Neuronal stem cell (in vitro differentiated cells): ENCODE measurements at places on chromosomes 3 and 15.

DNA sequence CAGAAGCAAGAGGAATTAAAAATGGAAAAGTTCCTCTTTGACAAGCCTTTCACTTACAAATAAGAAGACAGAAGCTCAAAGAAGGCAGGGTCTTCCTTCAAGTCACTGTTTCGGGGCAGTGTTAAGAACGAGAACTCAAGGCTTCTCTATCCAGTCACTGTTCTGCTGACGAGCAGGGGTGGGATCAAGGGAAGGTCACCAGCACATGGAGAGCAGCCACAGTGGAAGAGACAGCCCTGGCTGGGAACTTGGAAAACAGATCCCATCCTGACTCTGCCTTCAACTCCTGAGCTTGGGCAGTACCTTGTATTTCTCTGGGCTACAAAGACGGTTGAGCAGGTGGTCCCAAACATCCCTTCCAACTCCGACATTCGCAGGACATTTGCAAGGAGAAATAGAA is 111.5 kb upstream of the LPP start:
- DNase-seq = no peak

DNA sequence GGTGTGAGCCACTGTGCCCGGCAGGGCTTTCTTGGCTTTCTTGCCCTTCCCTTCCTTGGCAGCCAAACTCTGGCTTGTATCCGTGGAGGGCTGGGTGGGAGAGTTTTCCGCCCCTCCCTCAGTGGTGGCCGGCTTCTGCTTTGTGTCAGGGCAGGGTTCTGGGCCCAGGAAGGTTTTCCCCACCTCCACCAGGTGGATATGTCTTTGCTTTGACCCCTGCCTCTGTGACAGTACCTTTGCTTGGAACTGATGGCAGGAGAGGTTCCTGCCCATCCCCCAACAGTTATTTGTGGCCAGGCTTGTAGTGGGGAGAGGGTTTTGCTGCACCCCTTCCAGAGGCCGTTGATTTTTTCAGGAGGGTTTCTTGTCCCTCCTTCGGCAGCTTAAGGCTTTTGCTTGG is 24.3 kb downstream of the CSPG5 start:
- DNase-seq = no peak

DNA sequence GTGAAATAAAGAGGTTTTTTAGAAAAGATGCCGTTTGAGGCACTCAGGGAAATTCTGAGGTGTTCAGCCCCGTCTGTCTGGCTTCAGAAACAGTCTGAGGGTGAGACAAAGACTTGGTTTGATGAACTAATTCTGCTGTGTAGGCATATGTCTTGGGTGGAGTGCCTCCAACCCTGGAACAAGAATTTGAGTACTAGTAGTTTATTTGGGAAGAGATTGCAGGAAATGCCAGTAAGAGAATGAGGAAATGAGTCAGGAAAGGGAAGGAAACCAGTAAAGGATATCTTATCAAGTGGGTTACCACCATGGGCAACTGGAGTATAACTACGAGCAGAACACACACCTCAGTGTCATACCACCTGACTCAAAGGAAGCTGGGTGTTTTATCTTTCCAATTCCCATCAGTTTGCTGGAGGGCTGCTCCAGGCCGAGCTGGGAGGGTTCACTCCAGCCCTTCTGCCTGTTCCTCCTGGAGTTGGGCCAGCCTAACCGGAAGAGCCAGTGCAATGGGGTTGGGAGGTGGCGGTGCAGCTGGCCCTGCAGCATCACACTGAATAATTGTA is 75.3 kb downstream of the TGFBR2 start:
- DNase-seq = no peak

DNA sequence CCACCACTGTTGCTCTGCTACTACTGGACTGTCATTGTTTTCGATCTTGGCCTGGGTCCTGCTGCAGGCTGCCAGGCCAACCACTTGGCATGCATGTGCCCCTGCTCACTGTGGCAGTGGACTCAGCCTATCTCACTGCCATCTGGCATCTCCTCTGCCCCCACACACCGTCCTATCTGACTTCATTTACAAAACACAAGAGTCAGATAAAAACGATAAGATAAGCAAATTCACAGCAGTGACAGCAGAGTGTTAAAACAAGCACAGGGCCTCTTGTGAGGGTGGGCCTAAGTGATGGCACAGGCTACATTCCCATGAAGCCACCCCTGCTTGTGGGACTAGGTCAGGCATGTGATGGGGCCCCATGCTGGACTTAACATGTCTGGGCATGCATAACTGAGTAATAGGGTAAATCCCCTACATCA is 68.1 kb downstream of the CRYGS start:
- no peak for DNase-seq

DNA sequence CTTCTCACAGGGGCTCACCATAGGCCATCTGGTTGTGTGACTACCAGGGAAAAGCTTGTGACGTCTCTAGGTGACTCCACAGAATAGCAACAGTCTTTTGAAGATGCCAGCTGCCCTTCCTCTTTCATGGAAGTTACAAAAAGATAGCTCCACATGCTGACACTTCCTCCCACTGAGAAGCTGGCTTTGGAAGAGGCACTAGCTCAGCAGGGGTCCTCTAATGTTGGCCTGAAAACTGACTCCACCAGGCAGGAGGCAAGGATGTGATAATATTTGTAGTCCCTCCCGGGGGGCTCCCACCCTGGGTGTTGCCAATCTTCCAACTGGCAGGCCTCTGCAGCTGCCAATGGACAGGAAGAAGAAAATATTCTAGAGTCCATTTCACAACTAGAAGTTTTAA is 343.5 kb downstream of the NEK10 start:
- no peak for DNase-seq

- DNase-seq = no peak
Measured at GRCh38 chr3:15399970-15400369, 27.4 kb downstream of the METTL6 start.

DNA sequence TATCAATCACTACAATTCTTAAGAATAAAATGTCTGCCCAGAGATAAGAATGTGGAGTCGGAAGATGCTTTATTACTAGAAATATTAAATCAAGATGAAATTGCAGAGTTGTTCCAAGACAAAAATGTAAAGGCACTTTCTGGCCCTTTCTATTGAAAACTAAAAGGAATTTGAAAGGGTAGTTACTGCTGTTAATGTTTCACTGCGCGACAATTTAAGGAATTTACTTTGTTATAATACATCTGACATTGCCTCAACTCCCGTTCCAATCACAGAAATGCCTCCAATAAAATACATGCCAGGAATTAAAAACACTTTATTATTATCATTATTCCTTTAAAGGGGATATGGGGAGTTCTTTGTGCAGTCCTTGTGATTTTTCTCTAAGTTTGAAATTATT is 26.4 kb downstream of the RSL24D1 start:
- DNase-seq = no peak

DNA sequence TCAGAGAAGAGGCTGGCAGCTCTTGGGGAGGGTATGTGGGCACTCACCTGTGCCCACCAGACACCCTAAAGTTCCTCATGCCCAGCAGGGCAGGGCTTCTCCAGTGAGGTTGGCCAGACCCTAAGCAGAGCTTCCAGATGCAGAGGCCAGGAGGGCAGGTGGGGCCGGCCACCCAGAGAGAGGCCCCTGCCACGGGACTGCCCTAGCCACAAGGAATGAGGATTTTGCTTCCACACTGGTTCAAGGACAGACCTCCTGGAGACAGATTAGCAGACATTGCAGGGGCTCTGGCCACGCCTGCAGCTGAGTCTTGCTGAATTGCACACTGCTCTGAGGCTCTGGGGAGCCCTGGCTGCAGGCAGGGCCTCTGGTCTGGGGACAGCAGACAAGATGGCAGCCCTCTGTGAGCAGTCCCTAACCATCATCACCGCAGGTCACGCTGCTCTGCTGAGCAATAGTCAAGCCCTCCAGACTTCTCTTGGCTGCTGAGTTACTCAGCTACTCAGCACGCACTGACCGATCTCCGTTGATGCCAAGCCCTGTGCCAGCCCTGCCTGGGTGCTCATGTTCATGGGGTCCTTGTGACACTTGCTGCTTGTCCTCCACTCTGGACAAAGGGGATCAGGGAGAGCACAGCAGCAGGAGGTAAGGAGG is 117.4 kb upstream of the ABHD17C start:
- no peak for DNase-seq

GRCh38 chr15:89991312-89991711 is 9.8 kb upstream of the ZNF710 start:
- no peak for DNase-seq

DNA sequence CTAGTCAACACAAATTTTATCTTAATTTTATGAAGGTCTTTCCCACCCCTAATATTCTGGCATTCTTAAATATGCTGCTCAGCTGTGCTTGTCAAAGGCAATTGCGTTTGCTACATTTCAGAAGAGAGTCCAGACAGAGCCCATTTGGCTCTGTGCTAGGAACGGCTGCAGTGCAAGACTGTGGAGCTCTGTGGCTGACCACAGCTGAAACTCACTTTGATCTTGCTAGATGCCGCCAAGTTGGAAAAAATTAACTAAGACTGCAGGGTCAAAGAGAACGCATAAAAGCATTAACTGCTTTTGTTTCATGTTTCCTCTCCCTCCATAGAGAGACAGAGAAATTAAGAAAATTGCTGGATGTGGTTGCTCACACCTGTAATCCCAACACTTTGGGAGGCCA is 7.6 kb upstream of the PPP1R2 start:
- DNase-seq = no peak

- no peak for DNase-seq
Measured at GRCh38 chr3:9746330-9746729, 3.4 kb upstream of the OGG1 start.

DNA sequence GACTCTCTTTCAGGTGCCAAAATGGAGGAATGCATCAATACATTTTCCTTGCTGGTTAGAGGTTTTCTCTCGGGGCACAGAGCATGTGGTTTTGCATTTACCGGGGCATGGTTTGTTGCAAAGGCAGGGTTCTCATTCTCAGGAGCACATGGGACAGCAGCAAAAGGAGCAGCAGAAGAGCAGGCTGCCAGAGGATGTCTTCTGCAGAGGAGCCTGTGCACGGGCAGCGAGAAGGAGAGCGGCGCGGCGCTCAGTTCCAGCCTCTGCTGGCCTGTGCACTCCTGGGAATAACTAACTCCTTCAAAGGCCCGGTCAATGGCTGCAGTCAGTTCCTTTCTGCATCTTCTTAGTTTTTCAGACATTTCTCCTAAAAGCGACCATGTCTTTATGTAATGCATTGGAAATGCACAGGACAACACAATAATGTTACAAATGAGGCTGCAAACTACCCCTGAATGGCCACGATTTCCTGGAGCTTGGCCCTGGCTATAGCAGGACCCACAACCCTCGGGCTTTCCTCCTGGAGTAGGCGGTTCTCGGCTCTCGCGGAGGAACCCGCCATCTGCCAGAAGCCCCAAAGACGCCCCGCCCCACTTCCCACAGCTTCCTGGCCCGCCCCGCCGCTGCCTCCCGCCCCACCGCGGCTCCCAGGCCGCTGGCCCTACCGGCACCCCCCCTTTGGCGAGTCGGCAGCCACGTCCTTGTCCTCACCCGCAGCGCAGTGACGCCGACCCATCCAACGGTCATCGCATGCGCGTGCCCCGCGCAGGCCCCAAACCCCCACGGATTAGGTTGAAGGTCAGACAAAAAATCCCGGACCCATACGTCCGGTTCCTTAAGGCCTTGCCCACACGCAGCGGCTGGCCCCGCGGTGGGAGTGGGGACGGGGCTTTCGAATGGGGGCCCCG is at the start of gene C3orf62:
Gene C3orf62 (minus strand): TSS at position 758 of the 908 bp plus-strand sequence. CDS start 360 bp downstream, at position 398.
- DNase-seq = no peak
